Hematopoietic multipotent progenitor cell treated with erythropoietin and hydrocortisone succinate and interleukin-3 and kit ligand, for 6 days (in vitro differentiated cells): ENCODE measurements at places on chromosomes 12 and 14.

DNA sequence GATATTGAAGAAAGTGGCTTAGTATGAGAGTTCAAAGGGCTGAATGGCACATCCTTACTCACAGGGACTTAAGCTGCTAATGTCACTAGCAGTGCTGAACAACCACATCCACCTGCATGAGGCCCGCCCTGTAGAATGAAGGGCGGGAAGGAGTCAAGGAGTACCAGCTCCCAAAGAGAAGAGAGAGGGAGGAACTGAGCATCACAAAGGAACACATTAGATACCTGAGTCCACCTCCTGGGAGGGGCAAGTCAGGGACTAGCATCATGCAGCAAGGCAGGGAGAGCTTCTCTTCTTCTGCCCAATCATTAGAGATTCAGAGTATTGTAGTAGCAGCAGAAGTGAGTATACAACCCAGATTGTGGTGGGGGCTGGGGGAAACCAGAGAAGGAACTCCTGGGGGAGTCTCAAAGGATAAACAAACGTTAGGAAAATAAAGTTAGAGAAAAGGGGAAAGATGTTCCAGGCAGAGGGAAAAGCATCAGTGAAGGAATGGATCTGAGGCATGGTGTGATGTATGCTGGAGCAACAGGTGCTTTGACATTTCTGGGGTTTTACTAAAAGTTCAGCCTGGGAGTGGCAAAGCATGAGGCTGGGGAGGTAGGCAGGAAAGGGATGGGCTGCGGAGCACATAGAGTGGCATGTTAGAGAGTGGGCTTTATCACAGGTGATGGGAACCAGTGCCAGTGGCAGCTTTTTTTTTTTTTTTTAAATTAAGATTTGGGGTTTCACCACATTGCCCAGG lies 21.0 kb upstream of the GRIP1 start:
- DNase-seq: no peak

- peak; percentile 94 for DNase-seq
Observed at GRCh38 chr14:22386924-22387775, 201.9 kb downstream of the DAD1 start.

GRCh38 chr12:95976416-95976832 lies 19.7 kb downstream of the HAL start:
- DNase-seq: no peak

GRCh38 chr12:105469701-105470100 lies 139.2 kb downstream of the C12orf75 start:
- no peak for DNase-seq

- no peak for DNase-seq
Observed at GRCh38 chr12:67354322-67354721, 85.2 kb downstream of the CAND1 start.

DNA sequence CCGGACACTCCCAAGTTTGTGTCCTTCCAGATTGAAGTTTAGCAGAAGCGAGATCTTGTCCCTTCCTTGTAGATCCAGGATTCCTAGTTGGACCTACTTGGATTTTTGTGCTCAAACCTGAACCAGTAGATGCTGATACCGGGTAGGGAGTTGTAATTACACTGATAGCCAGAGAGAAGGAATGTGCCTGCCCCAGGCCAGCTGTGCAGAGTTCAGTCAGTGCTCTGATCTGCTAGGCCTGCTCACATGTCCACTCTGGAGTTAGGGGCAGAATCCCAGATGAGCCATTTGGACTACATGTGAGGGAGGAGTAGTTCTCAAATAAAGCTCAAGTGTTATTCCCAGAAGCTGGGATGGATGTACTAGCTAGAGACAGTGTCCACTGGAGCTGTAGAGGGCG lies 65.7 kb downstream of the PRKCH start:
- no peak for DNase-seq

DNA sequence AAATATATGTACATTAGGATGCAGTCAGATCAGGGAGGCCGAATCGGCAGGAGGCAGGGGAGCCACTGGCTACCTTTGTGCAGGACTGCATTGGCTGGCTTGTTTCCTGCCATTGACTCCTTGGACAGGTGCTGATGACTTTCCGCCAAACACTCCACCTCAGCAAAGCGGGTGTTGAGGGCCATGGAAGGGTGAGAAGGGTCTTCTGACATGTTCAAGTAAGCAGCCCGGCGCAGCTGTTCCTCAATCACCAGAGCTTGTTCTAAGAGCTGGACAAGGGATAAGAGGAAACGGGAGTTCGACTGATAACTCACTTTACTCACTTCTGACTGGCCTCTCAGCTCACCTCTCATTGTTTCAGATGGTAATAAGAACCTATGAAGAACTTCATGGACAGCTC lies 4.9 kb upstream of the NOP2 start:
- DNase-seq: no peak

DNA sequence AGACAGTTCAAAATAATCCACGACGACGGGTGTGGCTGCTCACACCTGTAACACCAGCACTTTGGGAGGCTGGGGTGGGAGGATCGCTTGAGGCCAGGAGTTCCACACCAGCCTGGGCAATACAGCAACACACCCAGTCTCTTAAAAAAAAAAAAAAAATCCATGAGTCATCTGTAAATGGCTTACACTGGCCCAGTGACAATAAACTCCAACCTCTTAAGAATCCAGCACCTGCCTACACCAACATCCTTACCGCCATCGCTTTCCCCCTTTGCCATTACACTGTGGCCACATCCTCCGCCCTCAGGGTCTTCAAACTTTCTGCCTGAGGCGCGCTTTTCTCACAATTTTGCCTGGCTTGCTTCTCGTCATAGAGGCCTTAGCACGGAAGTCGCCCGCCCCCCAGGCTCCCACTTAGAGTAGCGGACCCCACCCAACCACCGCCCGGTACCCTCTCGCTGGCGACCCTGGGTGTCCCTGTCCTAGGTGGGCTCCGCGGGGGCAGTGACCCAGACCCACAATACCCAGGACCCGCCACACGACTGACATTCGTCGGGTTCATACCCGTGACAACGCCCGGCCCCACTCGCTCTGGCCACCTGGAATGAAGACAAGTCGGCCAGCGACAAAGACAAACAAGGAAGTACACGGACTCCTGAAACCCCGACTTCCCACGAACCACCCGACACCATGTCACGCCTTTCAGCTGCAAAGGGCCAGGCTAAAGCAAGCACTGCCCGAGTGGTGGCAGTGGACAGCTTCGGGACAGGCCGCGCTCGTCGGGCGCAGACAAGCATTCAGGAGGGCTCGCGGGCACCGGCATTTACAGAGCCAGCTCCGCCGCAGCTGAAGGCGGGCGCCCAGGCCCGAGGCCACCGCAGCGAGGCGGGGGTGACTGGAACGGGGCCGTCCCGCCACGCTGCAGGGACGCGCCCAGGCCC lies 636 bp downstream of the GOLGA3 start:
- peak; percentile 67 for DNase-seq

DNA sequence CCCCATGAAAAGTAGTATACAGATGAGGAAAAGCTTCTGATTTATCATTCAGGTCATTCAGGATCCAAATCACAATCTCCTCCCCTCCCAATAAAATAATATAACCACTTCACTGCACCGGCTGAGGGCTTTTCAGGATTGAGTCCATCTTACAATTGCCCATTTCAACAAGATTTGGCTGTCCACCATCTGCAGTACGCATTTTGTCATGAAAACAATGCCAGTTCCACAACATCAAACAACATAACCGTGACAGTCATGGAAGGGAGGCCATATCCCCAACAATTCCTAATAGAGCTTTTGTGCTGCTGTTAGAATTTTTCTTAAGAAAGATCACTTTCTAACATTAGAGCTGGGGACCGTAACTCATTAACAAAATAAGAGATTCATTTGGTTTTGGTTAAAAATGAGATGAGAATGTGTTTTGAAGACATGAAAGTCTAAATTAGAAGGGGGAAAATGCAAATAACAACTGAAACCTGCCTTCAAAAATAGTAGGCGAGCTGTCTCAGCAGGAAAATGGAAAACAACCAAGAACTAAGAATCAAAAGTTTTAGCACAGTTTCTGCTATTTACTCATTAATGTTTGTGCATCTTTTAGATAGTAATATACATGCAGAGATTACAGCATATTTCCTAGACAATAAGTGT lies 38.3 kb upstream of the TMTC2 start:
- no peak for DNase-seq

GRCh38 chr12:48631071-48631470 lies 51.0 kb downstream of the KANSL2 start:
- no peak for DNase-seq

- no peak for DNase-seq
Observed at GRCh38 chr14:60651086-60651795, 2.0 kb upstream of the SIX1 start.

- peak; percentile 100 for DNase-seq
Observed at GRCh38 chr12:108731866-108732461, 646 bp upstream of the CORO1C start.

DNA sequence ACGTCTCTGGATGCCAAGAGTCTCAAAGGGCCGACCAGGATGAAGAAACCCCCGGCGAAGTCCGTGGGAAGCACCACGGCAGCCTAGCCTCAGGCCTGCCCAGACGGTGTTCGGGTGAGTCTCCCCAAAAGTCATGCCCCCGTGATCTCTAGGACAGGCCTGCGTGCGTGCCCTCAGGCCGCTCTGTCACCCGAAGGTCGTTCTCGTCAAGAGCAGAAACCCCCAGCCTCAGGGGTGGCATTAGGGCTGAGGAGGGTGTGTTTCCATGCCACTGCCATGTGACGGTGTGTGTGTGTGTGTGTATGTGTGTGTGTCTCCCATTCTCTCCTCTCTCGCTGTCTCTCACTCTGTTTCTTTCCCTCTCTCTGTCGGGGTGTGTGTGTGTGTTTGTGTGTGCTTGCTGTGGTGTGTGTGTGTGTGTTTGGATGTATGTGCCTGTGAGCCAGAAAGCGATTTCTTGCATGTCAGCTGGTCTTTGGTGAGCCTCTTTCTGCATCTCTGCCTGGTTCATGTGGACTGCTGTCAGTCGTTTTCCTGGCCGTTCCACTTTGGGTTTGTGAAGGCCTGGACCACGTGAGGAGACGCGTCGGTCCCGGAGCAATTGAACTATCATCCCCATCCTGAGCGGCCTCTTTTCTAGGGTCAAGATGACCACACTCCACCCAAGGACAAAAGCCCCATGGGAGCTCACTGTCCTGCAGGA lies 772.5 kb upstream of the ALG10B start:
- no peak for DNase-seq

DNA sequence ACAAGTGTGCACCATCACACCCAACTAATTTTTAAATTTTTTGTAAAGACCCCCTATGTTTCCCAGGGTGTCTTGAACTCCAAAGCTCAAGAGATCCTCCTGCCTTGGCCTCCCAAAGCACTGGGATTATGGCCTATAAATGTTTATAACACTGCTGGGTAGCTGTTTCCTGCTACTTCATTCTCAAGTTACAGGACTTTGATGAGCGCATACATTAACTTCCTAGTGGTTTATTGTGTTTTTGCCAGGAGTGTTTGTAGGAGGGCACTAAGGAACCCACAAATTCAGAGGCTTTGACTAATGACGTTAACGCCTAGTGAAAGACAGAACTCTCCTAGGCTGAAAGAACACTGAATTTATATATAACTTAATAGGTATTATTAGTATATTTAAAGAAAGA lies 15.2 kb upstream of the NAA30 start:
- no peak for DNase-seq

- DNase-seq: no peak
Observed at GRCh38 chr14:55450987-55451386, 10.6 kb upstream of the TBPL2 start.

GRCh38 chr12:116813271-116814041 lies 67.8 kb downstream of the HRK start:
- no peak for DNase-seq

DNA sequence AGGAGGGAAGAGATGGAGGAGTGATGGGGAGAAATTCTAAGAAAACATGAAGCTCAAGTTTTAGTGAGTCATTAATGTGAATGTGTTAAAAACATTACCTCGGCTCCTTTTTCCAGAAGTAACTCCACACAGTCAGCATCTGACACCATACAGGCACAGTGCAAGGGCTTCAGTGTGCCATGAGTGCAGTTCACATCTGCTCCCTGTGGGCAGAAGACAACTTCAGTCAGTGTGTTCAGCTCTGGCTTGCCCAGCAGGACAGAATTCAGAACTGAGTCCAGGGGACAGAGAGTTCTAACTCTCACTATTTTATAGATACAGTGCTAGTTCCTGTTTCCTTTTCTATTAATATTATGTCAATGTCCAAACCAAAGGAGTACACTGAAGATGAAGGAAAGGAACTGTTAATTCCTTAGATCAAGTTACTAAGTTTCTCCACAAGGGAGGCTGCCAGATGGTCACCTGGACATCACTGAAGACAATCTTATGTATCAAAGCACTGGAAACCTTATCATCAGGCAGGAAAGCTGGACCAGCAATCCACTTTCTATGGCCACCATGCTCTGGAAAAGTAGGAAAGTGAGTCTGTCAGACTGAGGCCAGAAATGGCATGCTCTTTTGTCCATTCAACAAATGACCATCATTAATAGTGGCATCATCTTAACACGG lies 6.1 kb downstream of the ASB8 start:
- no peak for DNase-seq

- DNase-seq: no peak
Observed at GRCh38 chr12:2233034-2233433, 180.2 kb downstream of the CACNA1C start.

DNA sequence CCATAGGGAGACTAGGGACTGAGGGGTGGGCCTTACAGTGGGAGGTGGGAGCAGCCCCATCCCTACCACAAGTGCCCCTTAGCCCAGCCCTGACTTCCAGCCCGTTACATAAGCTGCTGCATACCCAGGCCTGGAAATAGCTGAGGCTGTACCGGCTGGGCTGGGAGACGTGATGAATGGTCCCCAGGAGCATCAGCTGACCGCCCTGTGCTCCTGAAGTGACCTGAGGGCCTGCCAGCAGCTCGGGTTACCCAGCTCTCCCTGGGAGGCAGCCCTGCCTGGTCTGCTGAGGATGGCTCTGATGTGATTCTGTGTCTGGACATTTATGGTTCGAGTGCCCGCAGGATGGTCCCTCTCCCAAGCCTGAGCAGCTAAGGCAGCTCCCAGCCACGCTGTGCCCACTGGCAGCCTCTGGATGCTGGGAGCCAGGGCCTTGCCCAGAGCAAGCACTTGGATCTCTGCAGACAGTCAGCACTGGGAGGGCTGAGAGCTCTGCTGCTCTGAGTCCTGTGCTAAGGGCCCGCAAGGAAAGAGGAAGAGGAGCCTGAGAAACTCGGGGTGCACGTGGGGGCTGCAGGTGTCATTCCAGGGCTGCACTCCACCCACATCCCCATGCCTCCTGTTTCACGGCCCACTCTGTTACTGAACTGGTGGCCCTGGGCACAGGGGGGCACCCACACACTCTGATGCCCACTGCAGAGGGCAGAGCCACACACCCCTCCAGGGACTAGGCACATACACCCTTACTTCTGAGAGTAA lies 20.5 kb downstream of the TAMALIN start:
- DNase-seq: no peak

DNA sequence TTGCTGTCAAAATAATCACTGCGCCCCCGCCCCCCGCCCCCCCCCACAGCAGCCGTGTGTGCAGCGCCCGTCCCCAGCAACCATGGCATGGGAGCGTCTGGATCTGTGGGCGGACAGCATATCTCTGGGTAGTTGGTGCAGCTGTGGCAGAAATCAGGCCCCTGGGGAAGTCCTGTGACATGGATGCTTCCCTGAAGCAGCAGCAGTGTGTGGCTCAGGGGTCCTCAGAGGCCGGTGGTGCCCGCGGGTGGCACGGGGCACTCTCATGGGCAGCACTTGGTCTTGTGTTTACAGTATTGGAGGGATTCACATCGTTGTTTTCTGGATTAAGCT lies 19.2 kb downstream of the XRCC3 start:
- DNase-seq: no peak
